ENCODE measurements at places on chromosomes 7 and 10. TPM values are rescaled to one million over a fixed set of nuclear protein-coding genes. Genes with fewer than 3 reads are reported as not detected.

The HMX3 gene
- total RNA-seq, result not detected

The ARPC1B gene
- 236 TPM for total RNA-seq

The LBX1 gene
- total RNA-seq, result not detected

The AKR1C3 gene
- total RNA-seq, result 84.4 TPM

The SPDYE6 gene
- not detected for total RNA-seq

The NPSR1 gene
- total RNA-seq, result not detected

The IRF5 gene
- total RNA-seq, result 46.0 TPM

The PTF1A gene
- not detected for total RNA-seq

The WEE2 gene
- total RNA-seq, result not detected

The EGR2 gene
- 45.6 TPM for total RNA-seq

The RPA3 gene
- total RNA-seq, result 27.4 TPM

The POMZP3 gene
- total RNA-seq, result 10.8 TPM

The H2BK1 gene
- total RNA-seq, result not detected

The CPA1 gene
- 0.30 TPM for total RNA-seq

The CHAT gene
- not detected for total RNA-seq

The H2AZ2 gene
- total RNA-seq, result 139 TPM

The DENND2A gene
- 19.0 TPM for total RNA-seq

The TRPV5 gene
- total RNA-seq, result not detected

The GIMAP8 gene
- 44.4 TPM for total RNA-seq

The STX1A gene
- 6.6 TPM for total RNA-seq

The AP1S1 gene
- total RNA-seq, result 28.4 TPM

The AKR1C8 gene
- 0.83 TPM for total RNA-seq

The PRR15 gene
- 4.1 TPM for total RNA-seq

The ZC3HAV1 gene
- total RNA-seq, result 43.6 TPM

The LRRC72 gene
- total RNA-seq, result not detected

The FAM25C gene
- total RNA-seq, result not detected

The KLHDC10 gene
- total RNA-seq, result 34.2 TPM

The PSMA2 gene
- 52.3 TPM for total RNA-seq

The ASB10 gene
- total RNA-seq, result not detected

The VOPP1 gene
- 66.2 TPM for total RNA-seq

The ANKRD30A gene
- total RNA-seq, result not detected

The OPN1SW gene
- not detected for total RNA-seq

The TCTN3 gene
- 26.4 TPM for total RNA-seq

The TRPV6 gene
- 0.21 TPM for total RNA-seq

The TMEM270 gene
- not detected for total RNA-seq

The LRRD1 gene
- not detected for total RNA-seq

The TMEM26 gene
- total RNA-seq, result 1.1 TPM

The PON1 gene
- 0.24 TPM for total RNA-seq

The CYP3A7 gene
- total RNA-seq, result 0.21 TPM

The ZNF425 gene
- total RNA-seq, result 1.2 TPM

The VSTM2A gene
- total RNA-seq, result not detected

The SERPINE1 gene
- total RNA-seq, result 15.4 TPM

All from lower lobe of right lung (tissue), 2 donors.